ENCODE measurements at places on chromosomes 13 and 19. TPM values are rescaled to one million over a fixed set of nuclear protein-coding genes. Genes with fewer than 3 reads are reported as not detected.

DNA sequence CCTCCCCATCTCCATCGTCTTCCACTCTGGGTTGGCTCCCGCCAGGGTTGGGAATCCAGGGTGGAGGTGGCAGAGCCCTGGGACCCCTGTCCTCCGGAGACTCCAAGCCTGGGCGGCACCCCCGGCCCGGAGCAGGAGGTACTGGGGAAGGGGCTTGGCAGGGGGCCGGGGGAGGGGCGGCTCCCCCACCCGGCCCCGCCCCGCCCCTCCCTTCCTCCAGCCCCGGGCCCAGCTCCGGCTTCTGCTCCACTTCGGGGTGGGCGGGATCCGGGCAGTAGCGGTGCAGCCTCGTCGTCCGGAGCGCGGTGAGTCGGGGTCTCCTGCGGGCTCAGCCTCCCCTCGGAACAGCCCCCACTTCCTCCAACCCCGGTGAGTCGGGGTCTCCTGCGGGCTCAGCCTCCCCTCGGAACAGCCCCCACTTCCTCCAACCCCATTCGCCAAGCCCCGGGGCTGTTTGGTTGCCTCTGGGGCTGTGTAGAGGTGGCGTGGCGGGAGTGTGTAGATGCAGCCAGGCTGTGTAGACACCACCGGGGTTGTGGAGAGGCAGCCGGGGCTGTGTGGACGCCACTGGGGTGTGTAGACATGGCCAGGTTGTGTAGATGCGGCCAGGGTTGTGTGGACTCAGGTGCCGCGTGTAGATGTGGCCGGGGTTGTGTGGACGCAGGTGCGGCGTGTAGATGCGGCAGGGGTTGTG, at the start of gene TMPRSS9:
TMPRSS9 (plus strand) TSS at position 274 of the 694 bp plus-strand sequence. CDS start 29,521 bp downstream, outside the sequence.
- DNase-seq = no peak

- DNase-seq = no peak
These were observed 134.2 kb downstream of the MIPEP start for GRCh38 chr13:23754997-23755396.

BRCA2 gene
- 8.1 TPM for total RNA-seq

DNA sequence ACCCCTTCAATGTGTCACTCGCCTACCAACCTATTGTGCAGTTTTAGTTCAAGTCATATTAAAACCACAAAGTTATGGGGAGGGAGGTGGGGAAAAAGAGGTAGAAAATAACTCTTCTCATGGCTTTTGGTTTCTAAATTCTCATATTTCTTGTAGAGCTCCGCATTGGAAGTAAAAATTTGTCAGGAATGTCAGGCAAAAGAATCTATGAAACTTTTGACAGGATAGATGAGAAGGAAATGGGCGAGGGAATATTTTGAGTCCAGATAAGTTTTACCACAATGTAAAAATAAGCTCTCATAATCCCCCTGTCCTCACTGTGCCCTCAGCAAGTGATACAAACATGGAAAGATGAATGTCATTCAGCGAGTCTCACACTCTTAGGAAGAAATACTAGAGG, 270.4 kb downstream of the DLEU7 start:
- DNase-seq = no peak

DNA sequence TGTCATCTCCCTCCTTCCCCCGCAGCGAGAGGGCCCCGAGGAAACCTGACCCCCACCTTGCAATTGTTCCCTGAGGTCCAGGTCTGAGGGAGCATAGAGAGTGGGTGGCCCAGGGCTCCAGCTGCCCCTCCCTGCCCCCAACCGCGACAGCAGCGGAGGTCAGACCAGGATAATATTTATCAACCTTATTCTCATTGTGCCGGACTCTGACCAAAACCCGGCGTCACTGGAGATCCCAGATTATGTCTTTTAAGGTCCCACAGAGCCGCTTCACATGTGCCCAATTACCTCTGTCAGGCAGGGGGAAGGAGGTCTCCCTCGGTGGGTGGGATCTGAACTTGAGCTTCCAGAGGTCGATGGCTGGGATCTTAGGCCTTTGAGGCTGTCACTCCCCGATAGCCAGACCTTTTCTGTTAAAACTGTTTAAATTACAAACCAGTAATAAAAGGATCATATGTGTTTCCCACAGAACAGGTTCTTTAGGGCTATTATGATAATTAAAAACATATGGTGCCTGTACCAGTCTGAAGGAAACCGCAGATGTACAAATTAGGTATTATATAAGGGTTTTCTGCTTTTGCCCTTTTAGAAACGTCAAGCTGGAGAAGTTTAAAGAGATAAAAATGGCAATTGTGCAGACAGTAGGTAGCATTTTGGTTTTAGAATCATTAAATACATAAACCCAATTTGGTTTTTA, 195.5 kb downstream of the ZNF536 start:
- DNase-seq = no peak

NLRP9 gene
- total RNA-seq = not detected

DNA sequence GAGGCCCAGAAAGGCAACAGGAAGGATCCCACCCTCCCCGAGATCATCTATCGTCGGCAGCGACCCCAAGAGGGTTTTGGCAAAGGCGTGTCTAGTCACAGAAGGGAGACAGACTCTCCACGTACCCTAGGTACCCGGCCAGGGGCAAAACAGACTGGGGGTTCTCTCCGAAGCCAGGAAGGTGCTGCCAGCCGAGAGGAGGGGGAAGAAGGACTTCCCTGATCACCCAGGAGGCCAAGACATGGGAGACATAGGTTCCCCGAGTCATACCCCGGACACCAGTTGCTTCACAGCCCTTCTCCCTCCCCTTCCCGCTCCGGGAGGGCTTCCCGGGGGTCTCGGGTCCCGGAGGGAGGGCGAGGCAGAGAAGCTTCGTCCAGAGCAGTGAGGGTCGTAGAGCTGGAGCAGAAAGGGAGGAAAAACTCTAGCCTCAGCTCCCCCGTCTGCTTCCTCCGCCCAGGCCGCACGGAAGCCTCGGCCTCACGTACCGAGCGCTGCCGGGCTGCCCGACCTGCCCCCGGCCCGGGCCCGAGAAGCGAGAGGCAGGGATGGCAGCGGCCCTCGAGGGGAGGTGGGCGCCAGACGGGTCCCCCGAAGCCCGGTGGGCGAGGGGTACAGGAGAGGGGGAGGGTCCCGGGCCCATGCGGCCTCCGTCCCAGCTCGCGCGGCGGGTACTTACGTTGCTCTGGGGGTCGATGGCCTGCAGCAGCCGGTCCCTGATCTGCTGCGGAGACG, 644 bp downstream of the MED26 start:
- peak; percentile 57 for DNase-seq

GRCh38 chr13:26220575-26220974, 1.5 kb downstream of the RNF6 start:
- DNase-seq = no peak

Data from mesothelial cell of epicardium (in vitro differentiated cells).